ENCODE measurements at places on chromosomes 11 and 22. TPM values are rescaled to one million over a fixed set of nuclear protein-coding genes. Genes with fewer than 3 reads are reported as not detected.

MMP8 gene
- total RNA-seq = not detected

LMO2 gene
- 10.9 TPM for total RNA-seq

IGSF22 gene
- total RNA-seq = 0.94 TPM

DNA sequence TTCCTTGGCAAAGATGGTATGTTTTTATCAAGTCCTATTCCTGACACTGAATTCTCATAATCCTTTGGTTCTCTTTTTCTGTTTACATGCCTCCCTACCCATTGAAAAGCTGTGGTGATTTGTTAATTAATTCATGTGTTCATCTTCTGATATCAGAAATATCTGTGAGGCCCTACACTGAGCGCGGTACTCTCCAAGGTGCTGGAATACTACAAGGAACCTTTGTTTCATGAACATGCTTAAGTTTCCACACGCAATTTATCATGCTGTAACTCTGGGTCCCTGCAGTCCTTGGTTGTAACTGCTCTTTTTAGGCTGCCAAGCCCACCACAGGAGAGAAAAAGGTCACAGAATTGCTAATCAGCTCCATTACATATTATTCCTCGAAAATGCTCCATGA is 331.8 kb downstream of the FAT3 start:
- DNase-seq = no peak

- DNase-seq = no peak
These were observed 101.1 kb downstream of the HIPK3 start for GRCh38 chr11:33358150-33358831.

DNA sequence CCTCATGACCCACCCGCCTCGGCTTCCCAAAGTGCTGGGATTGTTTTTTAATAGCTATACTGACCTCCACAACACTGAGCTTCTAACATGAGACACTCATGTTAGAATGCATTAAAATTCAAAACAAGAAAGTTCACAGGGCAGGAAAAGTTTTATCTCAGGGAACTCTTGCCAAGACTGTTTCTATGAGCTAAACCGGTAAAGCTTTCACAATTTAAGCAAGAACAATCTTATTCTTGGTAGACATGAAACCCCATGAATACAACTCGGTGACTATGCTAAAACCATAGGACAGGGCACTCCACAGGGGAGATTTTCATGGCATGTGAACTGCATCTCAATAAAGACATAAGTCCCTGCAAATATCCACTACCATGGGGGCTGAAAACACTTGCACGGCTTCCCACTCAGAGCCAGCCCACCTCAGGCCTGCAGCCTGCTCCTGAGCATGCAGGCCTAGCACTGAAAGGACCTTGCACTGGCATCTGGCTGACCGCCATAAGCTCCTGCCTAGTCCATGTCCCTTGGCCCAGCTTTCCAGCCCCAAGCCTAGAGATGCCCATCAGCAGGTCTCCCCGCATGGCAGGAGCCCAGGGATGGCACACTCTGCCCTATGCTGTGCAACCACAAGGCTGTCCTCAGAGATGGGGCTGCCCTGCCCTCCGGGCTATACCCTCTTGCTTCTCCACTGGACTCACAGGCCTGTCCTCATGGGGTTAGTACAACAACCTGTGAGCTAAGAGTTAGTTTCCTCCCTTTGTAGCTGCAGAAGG is 58.4 kb downstream of the DGCR2 start:
- peak; percentile 50 for DNase-seq

GRCh38 chr11:101555366-101555765 is 28.4 kb downstream of the TRPC6 start:
- no peak for DNase-seq

- DNase-seq = no peak
These were observed 151.7 kb downstream of the SWAP70 start for GRCh38 chr11:9815486-9816136.

- DNase-seq = no peak
These were observed 10.8 kb downstream of the EHF start for GRCh38 chr11:34631737-34632104.

- no peak for DNase-seq
These were observed 14.0 kb upstream of the LMO1 start for GRCh38 chr11:8277691-8278090.

- DNase-seq = no peak
These were observed 12.5 kb downstream of the IRAG1 start for GRCh38 chr11:10680956-10681487.

Data from left ventricle myocardium superior (tissue), 1 donor.